NB4 (cell line): ENCODE measurements at places on chromosomes 5 and 9.

GRCh38 chr9:75087289-75087823 lies 599 bp downstream of the NMRK1 start:
- DNase-seq, result peak; percentile 40

DNA sequence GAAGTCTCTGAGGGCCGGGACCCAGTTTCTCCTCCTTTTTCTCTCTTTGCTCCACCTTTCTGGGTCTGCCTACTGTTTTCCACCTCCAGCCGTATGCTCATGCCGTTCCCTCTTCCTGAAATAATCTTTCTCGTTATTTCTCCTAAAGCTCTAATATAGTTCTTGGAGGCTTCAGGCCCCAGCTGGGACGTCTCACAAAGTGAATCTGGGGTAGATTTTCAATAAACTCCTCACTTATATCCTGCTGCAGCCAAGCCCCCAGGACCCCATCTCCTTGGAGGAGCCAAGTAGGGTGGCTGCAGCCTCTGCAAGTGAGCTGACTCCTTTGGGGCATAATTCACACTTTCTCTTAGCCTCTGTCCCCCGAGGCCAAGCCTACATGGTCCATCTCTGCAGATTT lies 14.2 kb upstream of the CRB2 start:
- DNase-seq, result no peak

GRCh38 chr5:41870627-41871048 lies 413 bp upstream of the OXCT1 start:
- DNase-seq, result no peak

DNA sequence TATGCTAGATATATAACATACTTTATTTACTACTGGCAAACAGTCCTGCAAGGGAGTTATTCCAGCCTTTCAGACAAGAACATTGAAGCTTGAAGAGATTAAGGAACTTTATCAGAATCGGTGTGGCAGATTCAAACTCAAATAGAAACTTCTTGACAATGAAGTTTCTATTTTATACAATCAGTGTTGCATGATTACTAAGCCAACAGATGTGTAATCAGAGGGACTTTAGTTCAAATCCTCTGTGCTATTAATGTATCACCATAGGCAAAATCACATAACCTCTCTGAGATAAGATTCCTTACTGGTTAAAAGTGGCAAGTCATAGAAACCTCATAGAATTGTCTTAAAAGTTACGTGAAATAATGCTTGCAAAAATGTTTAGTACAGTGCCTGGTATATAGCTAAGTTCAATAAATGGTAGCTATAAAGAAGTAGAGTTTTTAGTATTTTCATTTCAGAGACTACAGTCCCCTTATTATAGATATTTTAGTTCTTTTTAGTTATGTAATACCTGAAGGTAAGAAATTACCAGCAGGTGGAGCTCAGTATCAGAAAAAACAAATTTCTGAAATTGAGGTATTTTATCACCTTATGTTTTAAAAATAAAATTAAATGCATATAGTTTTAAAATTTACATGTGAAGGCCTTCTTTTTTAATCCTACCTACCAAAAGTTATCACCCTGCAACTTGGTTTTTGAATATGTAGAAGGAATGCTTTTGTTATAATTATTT lies 172.1 kb downstream of the FER start:
- DNase-seq, result peak; percentile 4

DNA sequence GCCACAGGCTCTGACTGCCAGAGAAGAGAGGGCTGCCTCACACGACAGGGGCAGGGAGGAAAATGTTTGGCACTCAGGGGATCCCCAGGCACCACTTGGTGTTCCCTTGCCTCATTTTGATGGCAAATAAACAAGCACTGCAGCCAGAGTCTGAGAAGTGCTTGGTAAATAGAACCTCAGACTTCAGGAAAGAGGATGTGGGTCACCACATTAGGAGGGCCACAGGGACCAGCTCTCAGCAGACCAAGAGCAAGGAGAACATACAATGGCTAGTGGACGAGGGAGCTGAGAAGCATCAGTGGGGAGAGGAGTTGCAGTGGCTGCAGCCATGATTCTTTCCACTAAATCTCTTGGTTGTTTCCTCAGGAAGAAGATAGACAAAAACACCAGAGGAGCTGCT lies 413.9 kb downstream of the GADD45G start:
- peak; percentile 24 for DNase-seq

GRCh38 chr5:77210964-77211690 lies 647 bp downstream of the PDE8B start:
- DNase-seq, result no peak

DNA sequence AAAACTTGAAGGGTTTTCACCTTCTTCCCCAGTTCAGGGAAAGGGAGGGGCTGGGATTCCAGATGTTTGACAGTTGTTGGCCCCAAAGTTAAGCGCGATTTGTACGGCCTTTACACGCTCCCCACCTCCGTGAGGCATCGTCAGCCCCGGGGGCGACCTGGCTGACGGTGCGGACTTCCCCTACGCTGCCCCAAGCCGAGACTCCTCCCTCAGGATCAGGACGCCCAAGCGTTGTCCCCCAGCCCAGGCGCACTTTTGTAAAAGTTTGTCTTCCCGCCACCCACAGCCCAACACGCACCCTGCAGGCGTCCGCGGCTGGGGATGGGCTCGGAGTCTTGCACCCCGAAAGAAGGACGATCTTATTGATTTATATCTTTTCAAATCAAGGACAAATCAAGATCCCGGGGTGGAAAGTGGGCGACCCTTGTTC lies 713 bp downstream of the MOB3B start:
- peak; percentile 27 for DNase-seq

GRCh38 chr9:37974506-37975173 lies 70.7 kb upstream of the SLC25A51 start:
- no peak for DNase-seq

GRCh38 chr5:80711938-80712337 lies 57.2 kb upstream of the DHFR start:
- DNase-seq, result peak; percentile 17

GRCh38 chr9:90098408-90098807 lies 493.6 kb downstream of the GADD45G start:
- no peak for DNase-seq

DNA sequence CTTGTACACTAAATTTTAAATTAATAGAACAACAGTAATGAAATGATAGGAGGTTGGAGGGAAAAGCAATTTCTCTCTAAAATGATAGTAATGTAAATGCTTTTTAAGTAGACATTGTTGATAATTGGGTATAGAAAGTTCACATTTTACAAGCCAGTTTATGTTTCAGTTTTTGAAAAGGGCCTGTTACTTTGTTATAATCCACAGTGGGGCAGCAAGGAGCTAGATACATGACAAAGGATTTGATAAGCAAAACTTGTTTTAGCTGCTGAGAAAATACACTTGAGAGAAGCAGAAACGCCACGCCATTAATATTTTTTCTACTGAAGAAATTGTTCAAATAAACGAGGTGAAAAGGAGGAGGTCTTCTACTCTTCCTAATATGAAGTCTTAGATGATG lies 30.2 kb downstream of the SREK1 start:
- peak; percentile 22 for DNase-seq

DNA sequence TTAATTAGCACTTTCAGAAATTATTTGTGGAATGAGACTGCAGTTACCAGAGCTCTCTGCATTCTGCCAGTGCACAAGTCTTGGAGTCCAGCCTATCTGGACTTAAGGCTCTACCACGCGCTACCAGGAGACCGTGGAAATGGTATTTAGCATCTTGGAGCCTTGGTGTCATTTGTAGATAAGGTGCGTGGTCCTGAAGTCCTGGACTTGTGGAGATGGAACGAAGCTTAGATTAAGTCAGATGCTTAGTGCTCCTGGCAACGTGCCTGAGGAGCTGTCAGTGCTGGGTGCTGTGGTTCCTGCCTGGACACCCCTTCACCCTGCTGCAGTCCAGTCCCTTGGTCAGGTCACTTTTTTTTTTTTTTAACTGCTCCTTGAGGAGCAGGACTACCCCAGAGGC lies 59.7 kb downstream of the RCL1 start:
- no peak for DNase-seq

DNA sequence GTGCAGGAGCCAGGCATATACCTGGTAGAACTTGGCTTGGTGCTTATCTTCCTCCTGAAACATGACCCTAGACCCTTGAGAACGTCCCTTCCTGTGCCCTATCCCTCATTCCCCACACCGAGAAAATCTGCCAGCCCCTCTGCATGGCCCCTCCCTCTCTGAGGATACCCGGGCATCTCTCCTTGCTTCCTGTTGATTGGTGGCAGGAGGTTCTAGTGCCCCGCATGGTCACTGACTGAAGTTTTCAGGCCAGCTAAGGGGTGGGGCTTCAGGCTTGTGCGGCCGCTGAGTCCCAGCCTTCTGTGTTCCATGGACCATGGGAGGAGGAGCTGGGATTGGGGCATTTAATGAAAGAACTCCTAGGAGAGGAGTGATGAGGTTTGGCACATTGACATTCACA lies 22.8 kb downstream of the IGIP start:
- DNase-seq, result no peak

- DNase-seq, result no peak
These were observed 389.2 kb upstream of the TNC start for GRCh38 chr9:115507148-115507547.

GRCh38 chr5:124665625-124666024 lies 80.8 kb downstream of the ZNF608 start:
- no peak for DNase-seq

DNA sequence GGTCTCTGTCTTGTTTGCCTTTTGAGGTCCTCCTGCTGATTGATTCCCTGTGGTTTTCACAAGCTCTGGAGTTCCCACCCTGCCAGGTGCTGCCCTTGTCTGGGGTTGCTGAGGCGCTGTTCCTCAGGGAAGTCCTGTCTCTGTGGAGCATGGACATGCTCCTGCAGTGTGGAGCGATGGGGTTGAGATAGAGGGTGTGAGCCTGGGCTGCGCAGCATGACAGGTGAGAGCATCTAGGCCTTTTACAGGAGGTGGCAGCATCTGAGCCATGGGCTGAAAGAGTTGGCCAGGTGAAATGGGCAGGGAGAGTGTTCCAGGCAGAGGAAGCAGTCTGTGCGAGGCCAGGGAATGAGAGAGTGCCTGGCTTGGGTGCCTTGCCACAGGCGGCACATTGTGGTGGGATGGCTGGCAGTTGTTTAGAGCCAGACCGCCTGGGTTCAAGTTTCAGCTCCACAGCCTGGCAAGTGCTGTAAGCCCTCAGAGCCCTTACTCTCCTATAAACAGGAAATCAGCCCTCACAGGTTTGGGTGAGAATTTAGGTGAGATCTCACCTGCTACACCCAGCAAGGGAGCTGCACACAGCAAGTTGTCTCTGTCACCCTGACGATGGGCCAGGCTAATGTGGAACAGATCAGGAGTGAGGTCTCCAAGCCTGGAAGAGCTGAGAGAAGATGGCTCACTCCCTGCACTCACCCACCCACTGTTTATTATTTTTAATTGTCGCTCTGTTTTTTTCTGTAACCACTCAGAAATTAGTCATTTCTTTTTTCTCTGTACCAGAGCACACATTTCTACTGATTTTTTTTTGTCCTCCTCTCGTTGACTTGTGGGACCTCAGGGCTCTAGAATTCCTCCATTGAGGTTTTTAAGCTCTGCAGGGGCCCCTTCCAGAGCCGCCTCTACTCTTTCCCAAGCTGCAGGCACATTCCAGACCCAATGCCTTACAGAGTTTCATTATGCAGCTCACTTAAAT lies 19.6 kb downstream of the TCOF1 start:
- DNase-seq, result no peak

DNA sequence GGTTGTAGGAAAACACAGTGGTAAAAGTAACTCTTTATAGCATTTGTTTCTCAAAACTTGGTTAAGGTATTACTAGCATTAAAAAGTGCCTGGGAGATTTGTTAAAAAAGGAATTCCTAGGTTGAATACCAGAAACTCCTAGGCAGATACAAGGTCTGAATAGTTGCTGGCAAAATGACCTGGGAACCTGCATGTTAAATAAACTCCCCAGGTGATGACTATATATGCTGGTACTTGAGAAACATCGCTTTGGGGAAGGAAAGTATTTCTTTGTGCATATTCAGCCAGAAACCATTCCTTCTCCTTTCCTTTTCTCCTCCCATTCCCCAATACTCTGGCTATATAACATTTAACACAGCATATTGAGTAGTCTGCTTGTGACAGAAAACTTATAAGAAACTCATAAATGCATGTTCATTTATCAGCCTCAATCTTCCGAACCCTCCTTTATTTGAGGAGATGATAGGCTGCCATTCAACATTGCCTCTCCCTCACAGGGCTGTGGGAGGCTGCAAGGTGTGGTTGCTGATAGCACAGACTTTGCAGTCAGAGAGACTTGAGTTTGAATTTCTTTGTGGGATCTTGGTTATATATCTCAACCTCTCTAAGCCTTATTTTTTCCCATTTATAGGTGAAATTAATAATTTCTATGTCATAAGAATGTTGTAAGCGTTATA lies 28.7 kb downstream of the PCSK1 start:
- DNase-seq, result no peak

DNA sequence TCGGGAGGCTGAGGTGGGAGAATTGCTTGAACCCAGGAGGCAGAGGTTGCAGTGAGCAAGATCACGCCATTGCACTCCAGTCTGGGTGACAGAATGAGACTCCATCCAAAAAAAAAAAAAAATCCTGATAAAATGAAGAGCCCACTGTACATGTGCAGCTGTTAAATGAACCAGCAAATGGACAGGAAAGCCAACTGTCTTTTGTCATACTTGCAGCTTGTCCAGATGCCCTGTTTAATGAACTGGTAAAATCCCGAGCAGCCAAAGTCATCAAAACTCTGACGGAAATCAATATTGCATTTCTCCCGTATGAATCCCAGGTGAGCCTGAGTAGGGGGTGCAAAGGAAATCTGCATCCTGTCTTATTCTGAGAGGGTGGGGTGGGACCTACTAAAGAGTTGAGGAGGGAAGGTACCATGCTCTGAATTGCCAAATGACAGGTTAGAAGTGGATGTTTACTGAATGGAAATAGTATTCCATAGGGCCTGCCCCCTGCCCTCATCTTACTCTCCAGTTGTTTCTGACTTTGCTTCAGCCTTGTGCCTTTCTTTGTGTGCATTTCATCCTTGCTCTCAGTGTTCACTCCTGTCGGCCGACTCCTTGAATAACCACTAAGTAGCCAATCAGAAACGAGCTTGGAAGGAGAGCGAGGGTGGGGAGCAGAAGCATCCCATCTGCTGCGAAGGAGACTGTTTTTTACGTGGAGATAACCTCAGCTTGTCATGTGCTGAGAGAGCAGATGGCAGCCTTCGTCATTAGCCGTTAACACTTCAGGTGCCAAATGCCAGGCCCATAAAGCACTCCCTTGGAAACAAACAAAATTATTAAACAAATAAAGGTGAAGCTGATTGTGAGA lies 45.7 kb upstream of the CFAP157 start:
- DNase-seq, result no peak

- DNase-seq, result no peak
These were observed 58.3 kb downstream of the UHRF2 start for GRCh38 chr9:6471231-6471850.

DNA sequence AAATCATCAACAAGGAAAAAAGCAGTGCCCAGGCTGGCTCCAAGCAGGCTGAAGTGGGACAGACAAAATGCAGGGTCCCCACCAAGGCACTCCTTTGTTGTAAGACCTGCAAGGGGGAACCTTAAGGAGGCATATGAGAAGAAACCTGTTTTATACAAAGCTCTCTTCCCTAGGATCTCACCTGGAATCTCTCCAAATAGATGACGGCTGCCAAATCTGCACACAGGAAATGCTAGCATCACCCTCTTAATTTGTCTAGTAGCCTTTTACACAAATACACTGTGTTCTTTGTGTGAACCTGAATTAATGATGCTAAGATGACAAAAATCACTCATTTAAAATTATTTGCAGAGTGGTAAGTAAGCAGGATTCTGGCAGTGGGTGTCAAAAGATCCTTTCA lies 280.2 kb downstream of the SPOCK1 start:
- DNase-seq, result no peak
